ENCODE measurements at places on chromosomes 11 and 22. TPM values are rescaled to one million over a fixed set of nuclear protein-coding genes. Genes with fewer than 3 reads are reported as not detected.

- DNase-seq: no peak
These were observed 47.5 kb downstream of the HORMAD2 start for GRCh38 chr22:30127749-30128166.

DNA sequence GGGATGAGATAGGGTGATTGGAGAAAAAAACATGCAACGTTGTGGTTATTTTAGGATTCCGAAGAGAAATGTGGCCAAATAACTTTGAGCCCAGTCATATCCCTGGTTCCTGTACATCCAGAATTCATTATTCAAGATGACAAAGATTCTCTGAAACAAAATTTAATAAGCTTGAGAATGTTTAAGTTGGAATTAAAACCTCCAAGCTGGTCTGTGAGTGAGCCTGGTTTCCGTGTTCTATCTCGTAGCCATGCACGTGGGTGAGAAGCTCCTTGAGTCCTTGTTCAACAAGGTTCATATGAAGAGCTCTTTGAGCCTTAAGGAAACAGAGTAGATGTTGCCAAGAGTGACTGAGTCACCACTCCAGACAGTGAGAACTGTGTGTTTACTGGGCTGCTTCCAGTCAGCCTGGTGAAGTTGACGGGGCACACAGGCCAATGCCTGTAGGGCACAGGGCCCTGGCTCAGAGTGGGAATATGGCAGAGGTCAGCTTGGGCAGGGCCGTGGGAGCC is 206.5 kb downstream of the NAV2 start:
- no peak for DNase-seq

Gene PLAAT4
- 1.1 TPM for total RNA-seq

Gene CLDN5
- 1.9 TPM for total RNA-seq
